ENCODE measurements at places on chromosomes 5 and 9. TPM values are rescaled to one million over a fixed set of nuclear protein-coding genes. Genes with fewer than 3 reads are reported as not detected.

MYOT gene
- not detected for total RNA-seq

PHYKPL gene
- total RNA-seq = 44.8 TPM

SPINK1 gene
- not detected for total RNA-seq

ADRB2 gene
- total RNA-seq = 4.5 TPM

PITX1 gene
- total RNA-seq = 3.1 TPM

SLC46A2 gene
- not detected for total RNA-seq

ARHGEF28 gene
- total RNA-seq = 34.3 TPM

PCDHGC5 gene
- total RNA-seq = 2.6 TPM

THBS4 gene
- total RNA-seq = 1.5 TPM

AJM1 gene
- total RNA-seq = 1.8 TPM

SURF2 gene
- 13.9 TPM for total RNA-seq

PCDHAC2 gene
- total RNA-seq = 2.6 TPM

JADE2 gene
- total RNA-seq = 45.9 TPM

PRUNE2 gene
- 95.6 TPM for total RNA-seq

CAMSAP1 gene
- 18.8 TPM for total RNA-seq

ORM1 gene
- not detected for total RNA-seq

IL4 gene
- not detected for total RNA-seq

TJP2 gene
- 41.1 TPM for total RNA-seq

CAMK4 gene
- 0.77 TPM for total RNA-seq

ADGRD2 gene
- not detected for total RNA-seq

LCN12 gene
- not detected for total RNA-seq

FRMPD1 gene
- not detected for total RNA-seq

TRIM52 gene
- 7.9 TPM for total RNA-seq

ESM1 gene
- 1.8 TPM for total RNA-seq

IL31RA gene
- total RNA-seq = 2.6 TPM

PDE6A gene
- total RNA-seq = under 0.01 TPM

TMEFF1 gene
- 2.5 TPM for total RNA-seq

RNF130 gene
- 14.7 TPM for total RNA-seq

RNF183 gene
- not detected for total RNA-seq

PPP3R2 gene
- total RNA-seq = not detected

UGT3A1 gene
- total RNA-seq = not detected

PGGT1B gene
- 13.6 TPM for total RNA-seq

CCNJL gene
- total RNA-seq = not detected
